Adipose tissue (tissue), 3 donors: ENCODE measurements at places on chromosomes 13 and 19. TPM values are rescaled to one million over a fixed set of nuclear protein-coding genes. Genes with fewer than 3 reads are reported as not detected.

The SLITRK6 gene
- polyA plus RNA-seq = 0.08 TPM

The CEACAM4 gene
- 2.7 TPM for polyA plus RNA-seq

The TEX29 gene
- polyA plus RNA-seq = 0.25 TPM

The CEACAM6 gene
- polyA plus RNA-seq = 0.56 TPM

The ZNF433 gene
- 4.3 TPM for polyA plus RNA-seq

The PRX gene
- polyA plus RNA-seq = 2.4 TPM

The CPT1C gene
- 1.8 TPM for polyA plus RNA-seq

The PBX4 gene
- 0.34 TPM for polyA plus RNA-seq

The TIMM50 gene
- 63.0 TPM for polyA plus RNA-seq

The INAFM1 gene
- 16.1 TPM for polyA plus RNA-seq

The GYS1 gene
- 31.2 TPM for polyA plus RNA-seq

The PRTN3 gene
- 0.07 TPM for polyA plus RNA-seq

The TSSK6 gene
- polyA plus RNA-seq = 1.1 TPM

The EDDM13 gene
- not detected for polyA plus RNA-seq

The CLDND2 gene
- 0.49 TPM for polyA plus RNA-seq

The CACNG8 gene
- 0.02 TPM for polyA plus RNA-seq

The GATAD2A gene
- polyA plus RNA-seq = 33.8 TPM

The LRRC8E gene
- 0.61 TPM for polyA plus RNA-seq

The CLEC17A gene
- polyA plus RNA-seq = not detected

The MAP4K1 gene
- polyA plus RNA-seq = 1.0 TPM

The CGB2 gene
- polyA plus RNA-seq = not detected

The KRTDAP gene
- polyA plus RNA-seq = 0.42 TPM

The ZNF583 gene
- 1.5 TPM for polyA plus RNA-seq
